ENCODE measurements at places on chromosomes 3 and 15. TPM values are rescaled to one million over a fixed set of nuclear protein-coding genes. Genes with fewer than 3 reads are reported as not detected.

XIRP1 gene
- total RNA-seq = 4.7 TPM

SNTN gene
- not detected for total RNA-seq

P2RY1 gene
- 2.1 TPM for total RNA-seq

PRR20G gene
- not detected for total RNA-seq

ABI3BP gene
- total RNA-seq = 0.37 TPM

C2CD4A gene
- total RNA-seq = not detected

SEMA7A gene
- total RNA-seq = 50.3 TPM

PLAAT1 gene
- total RNA-seq = not detected

FES gene
- total RNA-seq = 51.9 TPM

GCSAM gene
- 1.9 TPM for total RNA-seq

CSPG4 gene
- not detected for total RNA-seq

TUSC7 gene
- total RNA-seq = not detected

RARRES1 gene
- 0.21 TPM for total RNA-seq

ALPK3 gene
- total RNA-seq = 0.34 TPM

All from activated T-helper 2 cell treated with anti-CD3 and anti-CD28 coated beads, Interferon-gamma antibody, Interleukin-2, Interleukin-4, amounts not matched to agents 10 μg/mL and 5 μg/mL and 100 μg/mL, durations not matched to agents 14 hours and 24 hours and 36 hours (primary cell).